ENCODE measurements at places on chromosomes 7 and 10. TPM values are rescaled to one million over a fixed set of nuclear protein-coding genes. Genes with fewer than 3 reads are reported as not detected.

Gene TAS2R3
- total RNA-seq: 1.8 TPM

Gene EEPD1
- 13.8 TPM for total RNA-seq

Gene MARVELD1
- 1.8 TPM for total RNA-seq

Gene TNPO3
- total RNA-seq: 48.1 TPM

DNA sequence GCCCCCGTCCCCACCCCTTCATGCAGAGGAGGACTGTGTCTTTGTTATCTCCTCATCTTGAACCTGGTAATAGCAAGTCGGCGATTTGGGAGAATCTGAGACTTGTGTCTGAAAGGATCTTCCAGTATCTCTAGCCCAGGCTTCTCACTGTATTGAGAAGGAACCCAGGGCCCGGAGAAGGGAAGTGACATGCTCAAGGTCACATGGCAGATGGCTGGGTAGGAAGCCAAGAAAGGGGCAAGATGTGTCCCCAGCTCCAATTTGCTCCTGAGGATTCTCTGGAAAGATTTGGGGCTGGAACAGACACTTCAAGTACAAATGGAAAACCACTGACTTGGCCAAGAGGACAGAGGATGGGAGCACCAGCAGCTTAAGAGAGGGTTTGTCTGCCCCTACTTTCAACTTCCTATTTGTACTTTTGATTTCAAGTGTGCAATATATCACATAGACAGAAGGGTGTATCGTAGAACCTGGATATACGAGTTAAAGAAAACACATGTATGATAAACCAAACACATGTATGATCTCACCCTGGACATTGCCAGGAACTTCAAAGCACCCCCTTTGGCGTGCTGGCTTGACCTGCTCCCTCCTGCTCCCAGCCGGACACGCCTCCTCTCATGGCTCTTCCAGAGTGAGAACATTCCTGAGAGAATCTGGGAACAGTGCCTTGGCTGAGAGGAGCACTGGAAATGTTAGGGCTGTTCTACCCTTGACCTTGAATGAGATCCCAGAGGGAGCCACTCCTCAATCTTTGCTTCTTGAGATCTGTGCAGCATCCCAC is 79.7 kb downstream of the CDH23 start:
- peaks cover 8% of the 10 kb centered on the region for H3K4me1 ChIP-seq
- H3K4me3 ChIP-seq: no peak overlapping the region
- no peak overlapping the region for H3K27ac ChIP-seq
- peaks cover 7% of the 10 kb centered on the region for H3K27me3 ChIP-seq

Gene WNT8B
- total RNA-seq: 0.40 TPM

DNA sequence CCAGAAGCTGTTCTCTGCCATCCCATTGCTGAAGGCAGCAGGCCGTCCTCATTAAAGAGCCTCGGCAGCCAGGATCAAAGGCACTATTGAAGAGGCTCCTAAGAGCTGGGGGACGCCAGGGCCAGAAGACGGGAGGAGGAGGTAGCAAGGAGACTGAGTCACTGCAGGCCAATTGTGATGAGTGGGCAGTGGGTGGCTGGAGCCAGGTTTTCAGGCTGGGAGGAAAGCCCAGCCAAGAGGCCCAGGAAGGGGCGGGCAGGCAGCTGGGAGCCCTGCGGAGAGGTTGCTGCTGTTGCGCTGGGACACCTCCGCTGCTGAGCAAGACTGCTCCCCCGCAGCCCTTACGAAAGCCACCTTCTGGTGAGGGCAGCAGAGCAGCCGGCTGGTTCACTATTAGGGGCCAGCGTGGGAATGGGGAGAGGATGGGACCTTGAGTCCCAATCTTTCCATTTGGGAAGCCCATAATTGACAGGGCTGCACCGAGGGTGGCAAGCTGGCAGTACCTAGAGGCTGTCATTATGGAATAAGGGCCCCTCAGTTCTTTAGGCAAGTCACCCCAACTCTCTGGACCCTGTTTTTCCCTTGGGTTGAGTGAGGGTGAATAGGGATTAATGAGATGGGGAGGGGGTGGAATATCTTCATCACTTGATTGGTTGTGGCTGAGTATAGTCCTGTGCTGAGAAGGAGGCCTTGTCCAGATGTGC is 48.4 kb downstream of the UNC5B start:
- no peak for DNase-seq
- no peaks in the 10 kb centered on the region for H3K36me3 ChIP-seq
- no peak overlapping the region for H3K27ac ChIP-seq
- H3K27me3 ChIP-seq: peaks cover 3% of the 10 kb centered on the region
- no peaks in the 10 kb centered on the region for H3K4me1 ChIP-seq

Gene HOXA4
- 0.25 TPM for total RNA-seq

GRCh38 chr10:70426823-70427222 is 14.7 kb downstream of the NODAL start:
- H3K27me3 ChIP-seq: no peaks in the 10 kb centered on the region
- H3K36me3 ChIP-seq: peaks cover 43% of the 10 kb centered on the region
- no peak overlapping the region for H3K27ac ChIP-seq
- H3K4me1 ChIP-seq: peaks cover 2% of the 10 kb centered on the region

DNA sequence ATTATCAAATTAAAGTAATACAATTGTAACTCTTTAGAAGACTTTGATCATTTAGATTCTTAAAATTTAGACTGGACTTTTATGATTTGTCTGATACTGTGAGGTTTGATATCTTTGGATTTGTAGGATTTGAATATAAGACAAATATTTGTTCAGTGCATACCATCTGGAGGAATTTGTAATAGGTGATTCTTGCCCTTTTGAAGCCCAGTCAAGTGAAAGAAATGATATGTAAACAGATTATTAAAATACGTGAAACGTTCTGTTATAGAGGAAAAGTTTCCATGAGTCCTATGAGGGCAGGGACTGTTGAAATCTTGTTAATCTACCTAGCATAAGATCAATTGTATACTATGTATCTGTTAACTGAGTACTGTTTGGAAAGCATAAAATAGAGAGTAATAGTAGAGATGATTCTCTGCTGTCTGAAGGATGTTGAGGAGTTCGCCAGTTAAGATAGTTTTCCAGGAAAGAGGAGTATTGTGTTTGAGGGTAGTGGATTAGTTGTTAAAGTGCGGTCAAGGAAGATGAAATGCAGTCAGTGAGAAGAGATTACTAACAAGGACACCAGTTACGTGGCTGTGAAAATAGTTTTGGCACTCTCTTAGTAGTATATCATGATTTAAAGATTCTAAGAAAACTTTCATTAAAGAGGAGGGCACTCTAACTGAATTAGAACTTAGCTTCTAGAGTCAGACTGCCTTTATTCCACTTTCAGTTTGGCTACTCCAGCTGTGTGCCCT is 14.4 kb downstream of the PDCD4 start:
- no peak overlapping the region for H3K4me3 ChIP-seq
- peaks cover 34% of the 10 kb centered on the region for H3K4me1 ChIP-seq
- no peak for DNase-seq
- H3K27ac ChIP-seq: no peak overlapping the region
- H3K36me3 ChIP-seq: peaks cover 56% of the 10 kb centered on the region
- no peaks in the 10 kb centered on the region for H3K27me3 ChIP-seq

Gene PIK3AP1
- total RNA-seq: 1.1 TPM

DNA sequence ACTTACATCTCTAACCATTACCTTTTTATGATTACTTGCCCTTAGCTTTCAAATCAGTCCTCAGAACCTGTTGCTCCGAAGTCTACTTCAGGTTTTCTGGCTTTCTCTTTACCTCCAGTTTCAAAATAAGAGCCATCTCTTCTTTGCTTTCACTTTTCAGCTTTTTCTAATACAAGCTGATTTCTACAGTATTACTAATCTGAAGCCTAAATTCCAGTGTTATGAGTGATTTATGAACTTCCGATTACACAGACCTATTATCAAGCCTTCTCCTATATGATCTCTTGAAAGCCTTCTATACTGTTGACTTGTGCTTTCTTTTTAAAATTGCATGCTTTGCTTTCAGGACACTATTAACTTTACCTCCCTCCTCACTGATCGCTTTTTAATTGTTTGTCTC is 1307.8 kb upstream of the CELF2 start:
- H3K4me3 ChIP-seq: no peak overlapping the region
- no peaks in the 10 kb centered on the region for H3K36me3 ChIP-seq
- no peaks in the 10 kb centered on the region for H3K27me3 ChIP-seq
- no peak overlapping the region for H3K27ac ChIP-seq
- H3K4me1 ChIP-seq: no peaks in the 10 kb centered on the region

DNA sequence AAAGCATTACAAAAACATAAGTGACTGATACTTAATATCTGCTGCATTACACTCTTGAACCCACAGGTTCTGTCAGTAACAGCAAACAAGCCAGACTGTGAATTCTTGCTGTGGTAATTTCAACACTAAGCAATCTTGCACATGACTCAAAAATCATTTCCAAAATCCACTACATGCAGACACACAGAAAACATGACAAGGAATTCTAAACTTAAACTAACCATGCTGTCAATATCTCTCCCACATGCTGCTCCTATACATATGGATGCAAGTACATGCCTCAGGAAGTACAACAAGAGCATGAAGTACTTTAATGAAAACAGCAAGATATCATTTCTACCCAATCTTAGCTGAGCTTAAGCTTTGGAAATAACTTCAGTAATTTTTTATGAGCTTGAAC is 890.2 kb upstream of the KCND2 start:
- no peaks in the 10 kb centered on the region for H3K4me1 ChIP-seq
- H3K4me3 ChIP-seq: no peak overlapping the region
- H3K27me3 ChIP-seq: no peaks in the 10 kb centered on the region
- no peaks in the 10 kb centered on the region for H3K36me3 ChIP-seq

Gene CNPY1
- not detected for total RNA-seq

- no peaks in the 10 kb centered on the region for H3K27me3 ChIP-seq
- H3K27ac ChIP-seq: no peak overlapping the region
- no peaks in the 10 kb centered on the region for H3K4me1 ChIP-seq
- H3K36me3 ChIP-seq: peaks cover 32% of the 10 kb centered on the region
- H3K4me3 ChIP-seq: no peak overlapping the region
Observed at GRCh38 chr10:18540195-18540594, 111.2 kb downstream of the NSUN6 start.

DNA sequence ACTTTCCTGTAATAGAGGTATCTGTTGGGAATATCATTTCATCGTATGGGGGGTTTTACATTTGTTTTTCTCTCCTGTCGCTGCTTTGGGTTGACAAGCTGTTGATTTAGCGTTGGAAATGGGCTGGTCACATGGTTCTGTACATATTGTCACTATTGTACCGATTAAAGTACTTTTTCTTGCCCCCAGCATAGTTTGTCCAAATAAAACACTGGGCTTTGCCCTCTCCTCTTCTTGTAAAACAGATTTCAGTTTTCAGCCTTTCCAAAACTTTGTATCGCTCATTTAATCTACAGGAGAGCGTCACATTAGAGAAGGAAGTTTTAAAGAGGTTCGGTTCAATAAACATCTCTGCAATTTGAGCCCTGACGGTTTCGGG is 4.0 kb downstream of the BMI1 start:
- peaks cover 44% of the 10 kb centered on the region for H3K4me1 ChIP-seq
- peak overlapping the region; percentile 84 for H3K4me3 ChIP-seq
- peak overlapping the region; percentile 76 for H3K27ac ChIP-seq
- H3K36me3 ChIP-seq: peaks cover 31% of the 10 kb centered on the region

- DNase-seq: no peak
- no peaks in the 10 kb centered on the region for H3K36me3 ChIP-seq
- no peak overlapping the region for H3K4me3 ChIP-seq
- no peaks in the 10 kb centered on the region for H3K27me3 ChIP-seq
Observed at GRCh38 chr7:125563964-125564529, 634.4 kb upstream of the POT1 start.

GRCh38 chr7:141695803-141696289 is 6.1 kb downstream of the DENND11 start:
- H3K36me3 ChIP-seq: peaks cover 3% of the 10 kb centered on the region
- H3K27ac ChIP-seq: no peak overlapping the region
- H3K4me3 ChIP-seq: no peak overlapping the region
- DNase-seq: no peak

Gene EVX1
- not detected for total RNA-seq

DNA sequence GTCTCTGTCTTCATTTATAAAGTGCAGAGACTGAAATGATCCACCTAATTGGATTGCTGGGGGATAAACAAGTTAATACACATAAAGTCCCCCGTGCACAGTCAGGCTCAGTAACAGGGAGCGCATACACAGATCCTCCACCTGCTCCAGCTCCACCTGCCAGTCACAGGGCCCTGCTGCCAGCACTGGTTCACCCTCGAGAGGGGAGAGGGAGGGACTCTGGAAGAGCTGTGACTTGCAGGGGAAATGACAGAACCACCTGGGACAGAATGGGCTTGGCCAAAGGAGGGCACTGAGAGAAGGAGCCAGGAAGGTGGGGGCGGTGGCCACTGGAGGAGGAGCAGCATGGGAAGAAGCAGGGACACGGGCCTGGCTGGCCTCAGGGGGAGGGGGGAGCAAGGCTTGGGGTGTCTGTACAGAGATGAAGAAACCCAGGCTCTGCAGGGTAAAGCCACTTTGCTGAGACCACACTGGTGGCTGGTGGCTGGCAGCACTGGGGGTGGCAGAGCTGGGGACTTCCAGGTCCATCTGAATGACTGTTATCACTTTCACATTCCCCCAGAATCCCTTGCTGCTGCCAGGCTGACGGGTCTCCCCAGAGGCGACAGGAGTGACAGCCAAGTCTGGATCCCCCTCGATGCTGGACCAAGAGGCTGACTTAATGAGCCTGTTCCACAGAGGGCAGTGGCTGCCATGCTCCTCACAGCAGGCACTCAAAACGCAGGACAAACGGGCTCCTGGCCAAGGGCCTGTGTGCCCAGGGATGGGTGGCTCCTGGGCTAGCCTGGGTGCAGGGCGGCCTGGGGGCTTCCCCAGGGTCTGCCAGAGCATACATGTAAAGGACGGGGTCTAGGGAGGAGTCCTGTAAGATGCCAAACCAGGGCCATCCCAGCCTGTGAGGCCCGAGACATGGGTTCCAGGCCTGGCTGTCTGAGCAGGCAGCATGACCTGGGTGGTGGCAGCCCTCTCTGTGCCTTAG is 151.1 kb downstream of the SH3PXD2A start:
- DNase-seq: no peak
- H3K4me3 ChIP-seq: no peak overlapping the region
- H3K36me3 ChIP-seq: no peaks in the 10 kb centered on the region
- H3K27me3 ChIP-seq: no peaks in the 10 kb centered on the region

DNA sequence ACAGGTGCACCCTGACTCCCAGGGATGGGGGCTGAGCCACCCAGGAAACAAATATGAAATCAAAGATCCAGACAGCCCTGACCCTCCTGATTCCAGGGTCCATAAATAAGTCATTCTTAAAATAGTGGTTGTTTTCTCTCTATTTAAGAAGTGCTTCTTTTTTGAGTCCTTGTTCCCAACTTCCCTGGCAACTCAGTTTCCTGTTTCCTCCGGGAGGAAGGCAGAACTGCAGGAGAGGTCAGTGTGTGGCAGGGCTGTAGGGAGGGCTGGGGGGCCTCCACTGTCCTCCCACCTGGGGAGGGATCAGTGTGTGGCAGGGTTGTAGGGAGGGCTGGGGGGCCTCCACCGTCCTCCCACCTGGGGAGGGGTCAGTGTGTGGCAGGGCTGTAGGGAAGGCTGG is 88.7 kb upstream of the PDGFA start:
- DNase-seq: no peak
- H3K36me3 ChIP-seq: peaks cover 34% of the 10 kb centered on the region
- H3K4me3 ChIP-seq: no peak overlapping the region
- peak overlapping the region; percentile 90 for H3K27ac ChIP-seq
- H3K27me3 ChIP-seq: no peaks in the 10 kb centered on the region

Data from activated CD4-positive, alpha-beta T cell treated with anti-CD3 and anti-CD28 coated beads, Interleukin-2, amount 10 ng/mL, durations not matched to agents 7 days and 5 days (primary cell).